ENCODE measurements at places on chromosomes 1 and 21.

GRCh38 chr1:71521655-71522264, 440.9 kb upstream of the ZRANB2 start:
- no peak for DNase-seq

DNA sequence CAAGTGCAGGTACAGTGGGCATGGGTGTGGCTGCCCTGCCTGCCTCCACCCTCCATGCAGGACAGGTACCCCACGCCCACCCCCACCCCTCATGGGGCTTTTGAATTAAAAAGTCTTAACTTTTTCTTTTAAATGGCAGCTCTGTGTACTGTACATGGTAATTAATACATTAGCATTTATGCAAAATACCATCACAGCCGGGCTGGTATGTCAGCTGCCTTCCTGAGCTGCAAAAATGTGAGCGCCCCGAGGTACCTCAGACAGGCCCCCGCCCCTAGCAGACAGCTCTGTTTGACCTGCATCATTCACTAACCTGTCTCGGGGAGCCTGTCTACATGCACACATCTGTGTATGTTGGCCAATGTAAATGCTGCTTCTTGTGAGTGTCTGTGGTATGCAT, 42.2 kb upstream of the POU3F1 start:
- DNase-seq: no peak

- no peak for DNase-seq
These were observed 7.1 kb downstream of the PTPN7 start for GRCh38 chr1:202153284-202153683.

DNA sequence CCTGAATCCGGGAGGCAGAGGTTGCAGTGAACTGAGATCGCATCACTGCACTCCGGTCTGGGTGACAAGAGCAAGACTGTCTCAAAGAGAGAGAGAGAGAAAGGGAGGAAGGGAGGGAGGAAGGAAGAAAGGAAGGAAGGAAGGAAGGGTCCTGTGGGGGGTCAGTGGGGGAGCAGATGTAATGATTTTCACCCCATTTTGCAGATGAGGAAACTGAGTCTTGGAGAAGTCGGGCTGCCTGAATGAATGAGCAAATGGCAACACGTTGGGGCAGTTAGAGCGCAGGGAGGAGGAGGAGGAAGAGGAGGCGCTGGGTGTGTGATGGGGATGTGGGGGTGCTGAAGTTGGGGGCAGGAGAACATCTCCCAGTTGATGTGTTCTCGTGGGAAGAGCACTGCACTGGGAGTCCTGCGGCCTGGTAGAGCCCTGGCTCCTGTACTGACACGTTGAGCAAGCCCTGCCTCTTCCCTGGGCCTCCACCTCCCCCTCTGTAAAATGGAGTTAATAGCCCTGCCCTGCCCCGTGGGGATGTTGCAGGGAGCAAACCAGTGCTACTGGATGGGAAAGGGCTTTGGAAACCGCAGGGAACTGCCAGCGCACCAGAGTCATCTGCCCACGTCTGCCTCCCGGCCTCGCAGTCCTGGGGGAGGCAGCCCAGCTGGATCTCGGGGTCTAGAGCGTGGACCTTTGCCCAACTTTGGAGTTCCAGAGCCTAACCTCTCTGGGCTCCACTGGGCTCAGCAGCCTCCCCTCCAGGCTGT, 103.2 kb upstream of the CASZ1 start:
- no peak for DNase-seq

- no peak for DNase-seq
These were observed 35.4 kb downstream of the ACOT7 start for GRCh38 chr1:6358144-6358624.

- no peak for DNase-seq
These were observed 8.8 kb upstream of the POU3F1 start for GRCh38 chr1:38055398-38055797.

- no peak for DNase-seq
These were observed 232.9 kb downstream of the SMYD3 start for GRCh38 chr1:246274186-246274585.

- DNase-seq: no peak
These were observed 27.7 kb upstream of the ELAVL4 start for GRCh38 chr1:50080904-50081586.

- no peak for DNase-seq
These were observed 108.7 kb upstream of the KCNJ15 start for GRCh38 chr21:38148046-38148445.

DNA sequence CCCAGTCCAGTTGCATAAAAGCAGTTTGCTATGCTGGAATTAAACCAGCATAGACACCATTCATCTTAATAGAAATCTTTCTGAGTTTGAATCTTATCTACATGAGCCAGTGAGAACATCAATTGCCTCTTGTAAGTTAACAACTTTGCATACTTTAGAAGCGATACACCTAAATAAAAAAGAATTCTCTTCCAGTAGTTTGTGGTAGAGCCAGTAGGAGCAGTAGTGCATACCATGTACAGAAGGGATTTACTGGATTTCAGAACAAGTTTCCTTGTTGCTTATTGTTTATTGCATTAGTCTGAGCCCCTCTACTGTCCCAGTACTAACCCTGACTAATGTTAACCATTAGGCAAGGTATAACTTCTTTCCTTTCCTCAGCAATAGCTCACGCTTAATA, 313.1 kb downstream of the TGFB2 start:
- DNase-seq: no peak

- no peak for DNase-seq
These were observed 99.5 kb upstream of the DUSP10 start for GRCh38 chr1:221841251-221841982.

- no peak for DNase-seq
These were observed 121.1 kb upstream of the RAVER2 start for GRCh38 chr1:64623750-64624191.

DNA sequence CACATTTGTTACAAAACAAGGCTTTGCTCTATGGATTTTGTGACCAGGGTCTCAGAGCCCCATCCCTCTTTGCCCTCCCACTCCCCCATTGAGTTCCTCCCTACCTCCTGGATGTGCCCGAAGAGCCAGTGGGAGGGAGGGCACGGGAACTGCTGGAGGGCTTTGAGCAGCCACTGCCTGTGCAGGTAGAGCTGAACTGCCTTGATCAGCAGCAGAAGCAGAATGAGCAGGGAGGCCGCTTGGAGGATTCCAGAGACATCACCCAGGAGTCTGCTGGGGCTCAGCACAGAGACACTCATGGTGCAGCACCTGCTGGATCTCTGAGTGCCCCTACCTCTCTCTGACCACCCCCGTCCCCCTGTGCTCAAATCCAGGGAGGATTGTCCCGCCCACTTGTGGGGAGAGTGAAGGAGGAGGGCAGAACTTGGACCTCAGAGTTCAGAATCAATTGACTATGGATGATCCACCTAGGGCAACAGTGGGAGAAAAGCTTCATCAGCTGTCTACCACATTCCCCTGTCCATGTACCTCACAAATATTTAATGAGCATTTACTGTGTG, at the start of gene CYP4A11:
Gene CYP4A11 (minus strand): TSS at position 342 of the 560 bp plus-strand sequence. CDS start 43 bp downstream, at position 299.
- DNase-seq: no peak

GRCh38 chr1:117009132-117009531, 7.6 kb downstream of the CD101 start:
- no peak for DNase-seq

DNA sequence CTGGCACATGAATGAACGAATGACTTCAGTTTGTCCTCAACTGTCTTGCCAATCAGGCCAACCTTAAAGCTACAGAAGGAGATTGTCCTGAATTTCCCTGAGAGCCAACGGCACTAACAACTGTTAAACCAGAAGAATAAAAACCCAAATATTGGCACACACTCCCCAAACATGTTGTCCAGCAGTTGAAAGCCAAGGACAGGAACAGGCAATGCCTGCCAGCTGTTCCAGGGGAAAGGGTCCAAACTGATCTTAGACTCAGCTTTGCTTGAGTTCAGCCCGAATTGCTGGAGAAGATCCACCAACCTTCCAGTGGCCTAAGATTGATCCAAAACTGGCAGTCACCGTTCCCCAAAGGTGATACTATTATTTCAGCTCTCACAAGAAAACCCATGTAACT, 22.4 kb upstream of the AHCTF1 start:
- no peak for DNase-seq

DNA sequence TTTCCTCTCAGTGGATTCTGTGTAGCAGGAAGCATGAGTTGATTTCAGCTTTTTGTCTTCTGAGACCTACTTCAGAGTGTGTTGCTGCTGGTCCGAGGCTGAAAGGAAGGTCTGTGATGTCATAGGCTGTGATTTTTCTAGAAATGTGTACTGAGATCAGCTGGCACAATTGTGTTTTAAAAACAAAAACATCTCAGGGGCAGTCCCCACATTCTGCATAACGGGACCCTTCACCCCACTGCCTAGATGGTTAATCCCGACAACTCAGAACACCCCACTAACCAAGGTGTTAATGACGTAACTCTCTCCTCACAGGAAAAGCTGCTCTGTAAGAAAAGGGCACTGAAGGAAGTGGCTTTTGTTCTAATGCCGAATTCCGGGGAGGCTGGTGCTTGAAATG, 59.8 kb upstream of the PPP2R5A start:
- no peak for DNase-seq

- no peak for DNase-seq
These were observed 102.7 kb upstream of the DPH5 start for GRCh38 chr1:101128211-101128727.

- peak; percentile 100 for DNase-seq
These were observed 532 bp upstream of the CTNNBIP1 start for GRCh38 chr1:9910423-9911178.

DNA sequence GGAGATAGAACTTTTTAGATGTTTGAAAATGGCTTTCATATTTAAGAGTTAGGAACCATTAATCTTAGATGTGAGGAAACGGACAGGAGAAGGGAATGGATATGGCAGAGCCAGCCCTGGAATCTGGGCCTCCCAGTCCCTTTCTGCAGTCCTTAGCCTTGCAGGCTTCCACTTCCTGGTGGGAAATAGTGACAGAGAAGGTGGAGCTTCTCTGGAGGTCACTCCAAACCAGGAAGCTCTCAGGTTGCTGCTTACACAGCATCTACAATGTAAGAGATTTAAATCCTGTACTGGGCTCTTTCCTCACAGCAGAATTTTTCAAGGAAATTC, 2.5 kb downstream of the S100A11 start:
- DNase-seq: no peak

DNA sequence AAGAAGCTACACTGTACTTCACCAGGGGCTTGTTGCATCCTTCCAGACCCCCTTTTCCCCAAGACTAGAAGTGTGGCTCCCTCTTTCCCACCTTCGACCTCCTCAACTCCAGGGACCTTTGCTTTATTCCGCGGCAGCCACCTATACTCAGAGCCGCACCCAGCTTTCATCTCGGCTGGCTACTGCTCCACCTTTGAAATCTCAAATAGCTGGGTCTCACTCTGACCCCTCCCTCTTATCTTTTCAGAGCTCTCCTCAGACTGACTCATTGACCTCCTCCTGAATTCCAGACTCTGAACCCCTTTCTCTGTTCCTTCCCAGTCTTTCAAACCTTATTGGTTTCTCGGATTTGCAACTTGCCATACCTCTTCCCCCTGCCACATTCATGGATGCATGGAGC, 144.7 kb upstream of the JUN start:
- no peak for DNase-seq

DNA sequence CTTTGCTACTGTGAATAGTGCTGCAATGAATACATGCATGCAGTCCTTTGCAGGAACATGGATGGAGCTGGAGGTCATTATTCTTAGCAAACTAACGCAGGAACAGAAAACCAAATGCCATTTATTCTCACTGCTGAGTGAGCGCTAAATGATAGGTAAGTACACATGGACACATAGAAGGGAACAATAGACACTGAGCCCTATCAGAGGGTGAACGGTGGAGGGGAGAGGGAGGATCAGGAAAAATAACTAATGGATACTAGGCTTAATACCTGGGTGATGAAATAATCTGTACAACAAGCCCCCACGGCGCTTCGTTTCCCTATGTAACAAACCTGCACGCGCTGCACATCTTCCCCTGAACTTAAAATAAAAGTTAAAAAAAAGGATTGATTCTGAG, 8.9 kb downstream of the NIBAN1 start:
- no peak for DNase-seq

GRCh38 chr1:9289711-9290485, 2.8 kb upstream of the SPSB1 start:
- no peak for DNase-seq
